ENCODE measurements at places on chromosomes 2 and 18. TPM values are rescaled to one million over a fixed set of nuclear protein-coding genes. Genes with fewer than 3 reads are reported as not detected.
A peak's percentile ranks its signal among the peaks of the same experiment; 100 is the strongest.

GRCh38 chr2:1823187-1824169, 79.2 kb upstream of the PXDN start:
- no peak for DNase-seq

DNA sequence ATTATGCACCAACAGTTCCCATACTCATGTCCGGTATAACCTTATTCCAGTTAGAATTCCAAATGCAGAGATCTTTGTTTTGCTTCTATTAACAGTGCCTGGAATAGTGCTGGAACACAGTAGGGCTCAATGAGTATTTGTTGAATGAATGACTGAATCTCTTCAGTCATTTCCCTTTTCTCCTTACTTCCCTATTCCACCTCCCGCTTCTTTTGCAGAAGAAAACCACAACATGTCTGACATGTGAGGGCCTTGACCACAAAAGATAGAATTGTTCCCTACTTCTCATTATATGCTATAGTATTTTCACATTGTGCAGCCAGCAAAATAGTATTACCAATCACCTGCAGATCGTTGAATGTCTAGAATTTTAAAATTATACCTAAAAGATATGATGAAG, 19.5 kb upstream of the HNRNPLL start:
- no peak for DNase-seq

- no peak for DNase-seq
Measured at GRCh38 chr2:201572846-201573508, 70.3 kb downstream of the TMEM237 start.

The RNMT gene
- 23.3 TPM for total RNA-seq

- DNase-seq = no peak
Measured at GRCh38 chr2:175414882-175415487, 233.5 kb upstream of the ATP5MC3 start.

DNA sequence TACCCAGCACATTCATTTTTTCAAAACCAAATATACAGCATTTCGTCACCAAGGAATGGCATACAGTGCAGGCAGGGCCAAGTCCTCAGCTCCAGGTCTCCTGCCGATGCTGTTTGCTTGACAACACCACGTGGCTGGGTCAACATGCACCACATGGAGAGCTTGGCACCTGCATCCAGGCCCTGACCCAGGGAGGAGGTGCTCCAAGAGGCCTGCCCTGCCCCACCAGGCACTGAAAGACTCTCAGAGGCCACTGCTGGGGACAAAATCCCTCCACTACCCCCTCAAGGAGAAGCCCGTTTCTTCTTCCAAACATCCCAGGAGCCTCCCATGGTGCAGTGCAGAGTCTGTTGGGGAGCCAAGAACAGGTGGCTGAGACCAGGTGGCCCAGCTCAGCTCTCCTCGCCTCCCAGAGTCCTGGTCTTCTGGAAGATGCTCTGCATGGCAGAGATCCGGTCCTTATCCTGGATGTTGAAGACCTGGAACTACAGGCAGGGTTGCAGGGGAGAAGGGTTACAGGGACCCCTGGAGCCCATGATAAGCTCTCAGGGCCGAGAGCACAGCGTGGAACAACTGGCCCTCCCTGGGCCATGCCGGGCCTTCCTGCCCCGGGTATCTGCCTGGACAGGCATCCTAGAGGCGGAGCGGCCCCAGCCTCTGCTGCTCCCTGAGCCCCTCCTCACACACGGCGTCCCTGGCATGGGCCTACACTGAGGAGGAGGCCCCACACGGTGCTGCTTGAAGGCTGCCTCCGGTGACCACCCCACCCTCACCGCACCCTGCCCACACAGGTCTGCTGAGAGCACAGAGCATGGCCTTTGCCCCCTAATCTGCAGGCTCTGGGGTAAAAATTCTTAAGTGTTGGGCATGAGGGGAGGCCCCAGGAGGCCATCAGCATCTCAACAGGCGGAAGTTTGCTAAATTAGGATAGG, 9.0 kb downstream of the MAB21L4 start:
- DNase-seq = no peak

- peak; percentile 48 for DNase-seq
Measured at GRCh38 chr2:130845505-130846085, 8.9 kb downstream of the ARHGEF4 start.

The UGT1A4 gene
- 0.34 TPM for total RNA-seq

The NDUFS1 gene
- 74.4 TPM for total RNA-seq

GRCh38 chr2:150046211-150046610, 441.3 kb downstream of the RND3 start:
- peak; percentile 51 for DNase-seq

GRCh38 chr2:181459621-181460021, 2.4 kb downstream of the ITGA4 start:
- peak; percentile 36 for DNase-seq

DNA sequence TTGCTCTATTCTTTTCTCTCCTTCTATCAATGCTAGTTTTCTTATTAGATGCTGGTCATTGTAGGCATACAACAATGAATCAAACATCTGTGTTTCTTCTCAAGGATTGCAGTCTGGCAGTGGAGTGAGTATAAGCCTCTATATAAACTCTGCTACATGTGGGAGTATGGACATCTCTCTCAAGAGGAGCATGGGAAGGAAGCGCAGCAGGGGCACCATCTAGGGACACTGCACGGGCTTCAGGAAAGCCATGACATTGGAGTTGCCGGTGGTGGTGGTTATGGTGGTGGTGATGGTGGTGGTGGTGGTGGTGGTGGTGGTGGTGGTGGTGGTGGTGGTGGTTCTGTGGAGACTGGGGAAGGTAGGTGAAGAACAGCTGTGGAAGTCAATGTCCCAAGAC, 462.6 kb downstream of the RNF144A start:
- DNase-seq = no peak

The MAL gene
- total RNA-seq = not detected

The KCNK3 gene
- not detected for total RNA-seq

DNA sequence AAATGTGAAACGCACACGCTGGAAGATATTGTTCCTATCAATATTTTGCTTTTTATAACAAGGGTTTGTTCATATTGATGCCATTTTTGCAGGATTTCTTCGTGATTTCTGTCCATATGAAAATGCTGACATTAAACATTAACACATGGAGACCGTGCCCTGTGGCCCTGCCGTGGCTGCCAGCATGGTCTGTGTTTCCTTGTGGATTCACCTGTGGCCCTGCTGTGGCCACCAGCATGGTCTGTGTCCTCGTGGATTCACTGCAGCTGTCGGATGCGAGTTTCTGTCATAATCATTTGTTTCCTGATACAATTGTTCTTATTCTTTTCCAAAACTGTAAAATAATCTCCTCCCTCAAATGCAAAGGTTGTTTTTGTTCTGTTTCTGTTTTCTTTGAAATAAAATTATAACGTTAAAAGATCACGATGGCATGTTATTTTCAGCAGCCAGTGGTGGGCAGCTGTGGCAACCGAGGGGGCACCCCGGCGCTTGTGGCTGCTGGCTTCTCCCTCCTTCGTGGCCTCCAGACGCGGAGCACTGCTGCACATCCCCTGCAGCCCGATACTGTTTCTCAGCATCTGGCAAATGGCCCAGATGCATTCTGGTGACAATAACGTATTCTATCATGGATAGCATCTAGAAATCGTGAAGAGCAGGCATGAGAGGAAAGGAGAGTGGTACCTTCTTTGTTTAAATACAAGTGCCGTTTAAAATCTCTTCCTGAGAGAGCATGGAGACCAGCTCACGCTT, 143.5 kb downstream of the PTGR3 start:
- no peak for DNase-seq

The DPYSL5 gene
- not detected for total RNA-seq

All from foreskin keratinocyte (primary cell).